ENCODE measurements at places on chromosomes 13 and 19. TPM values are rescaled to one million over a fixed set of nuclear protein-coding genes. Genes with fewer than 3 reads are reported as not detected.

DNA sequence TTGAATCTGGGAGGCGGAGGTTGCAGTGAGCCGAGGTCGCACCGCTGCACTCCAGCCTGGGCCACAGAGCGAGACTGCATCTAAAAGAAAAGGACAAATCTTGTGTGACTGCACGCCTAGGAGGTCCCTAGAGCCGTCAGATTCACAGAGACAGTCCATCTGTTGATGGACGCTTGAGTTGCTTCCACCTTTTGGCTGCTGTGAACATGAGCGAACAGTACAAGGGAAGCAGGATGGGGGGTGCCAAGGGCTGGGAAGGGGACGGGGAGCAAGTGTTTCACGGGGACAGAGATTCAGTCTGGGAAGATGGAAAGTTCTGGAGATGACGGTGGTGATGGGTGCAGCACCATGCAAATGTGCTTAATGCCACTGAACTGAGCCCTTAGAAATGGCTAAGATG lies 78.7 kb downstream of the GNG7 start:
- DNase-seq = no peak

DNA sequence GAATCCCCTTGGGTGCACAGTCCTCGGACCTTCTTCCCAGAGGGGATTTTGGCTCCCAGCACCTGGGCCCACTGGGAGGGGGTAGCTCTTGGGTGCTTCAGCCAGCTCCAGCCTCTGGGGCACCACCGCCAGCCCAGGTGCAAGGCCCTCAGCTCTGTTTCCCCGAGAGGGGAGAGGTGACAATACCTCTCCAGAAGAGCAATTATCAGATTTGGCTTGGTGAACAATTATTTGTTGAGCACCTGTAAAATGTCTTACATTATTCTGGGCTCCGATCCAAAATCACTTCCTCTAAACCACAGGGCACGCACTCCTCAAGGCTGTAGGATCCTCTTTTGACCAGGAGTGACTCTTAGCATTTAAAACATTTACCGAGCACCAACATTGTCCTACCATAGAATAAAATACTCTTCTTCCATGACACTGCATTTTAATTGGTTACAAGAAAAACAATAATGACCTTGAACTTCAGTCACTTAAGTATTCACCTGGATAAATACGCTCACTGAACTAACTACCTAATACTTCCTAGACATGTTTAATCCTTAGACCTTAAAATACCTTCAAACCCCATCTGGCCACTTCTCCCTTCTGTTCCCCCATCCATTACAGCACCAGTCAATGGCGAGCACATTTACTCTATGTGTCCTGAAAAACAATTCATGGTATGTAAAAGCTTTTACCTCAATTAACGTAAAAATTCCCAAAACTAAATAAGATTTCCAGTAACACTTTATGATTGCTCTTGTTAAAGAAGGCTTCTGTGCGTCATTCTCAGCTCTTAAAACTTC lies 54.8 kb downstream of the ABCC4 start:
- no peak for DNase-seq

- DNase-seq = no peak
Observed at GRCh38 chr13:78659450-78659730, 435 bp upstream of the OBI1 start.

DNA sequence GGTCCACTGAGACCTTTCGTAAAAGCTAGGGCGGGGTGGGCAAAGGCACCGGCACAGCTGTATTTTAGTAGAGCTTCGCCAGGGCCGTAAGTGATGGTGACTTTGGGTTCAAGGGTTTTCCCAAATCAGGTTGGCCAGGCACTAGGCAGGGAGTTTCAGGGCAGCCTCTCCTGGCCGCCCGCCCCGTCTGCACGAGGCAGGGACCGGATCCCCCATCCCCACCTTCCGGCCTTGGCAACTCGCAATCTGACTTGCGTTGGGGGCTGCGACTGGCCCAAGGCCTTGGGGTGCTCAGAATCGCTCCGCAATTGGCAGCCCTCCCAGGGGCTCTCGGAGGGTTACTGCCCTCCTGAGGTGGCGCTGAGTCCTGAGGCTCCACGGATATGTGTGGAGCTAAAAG lies 4.1 kb upstream of the ZIC5 start:
- DNase-seq = no peak

GRCh38 chr13:74084375-74084935 lies 49.7 kb downstream of the KLF12 start:
- DNase-seq = no peak

- no peak for DNase-seq
Observed at GRCh38 chr13:81021284-81021840, 680.4 kb upstream of the SPRY2 start.

DNA sequence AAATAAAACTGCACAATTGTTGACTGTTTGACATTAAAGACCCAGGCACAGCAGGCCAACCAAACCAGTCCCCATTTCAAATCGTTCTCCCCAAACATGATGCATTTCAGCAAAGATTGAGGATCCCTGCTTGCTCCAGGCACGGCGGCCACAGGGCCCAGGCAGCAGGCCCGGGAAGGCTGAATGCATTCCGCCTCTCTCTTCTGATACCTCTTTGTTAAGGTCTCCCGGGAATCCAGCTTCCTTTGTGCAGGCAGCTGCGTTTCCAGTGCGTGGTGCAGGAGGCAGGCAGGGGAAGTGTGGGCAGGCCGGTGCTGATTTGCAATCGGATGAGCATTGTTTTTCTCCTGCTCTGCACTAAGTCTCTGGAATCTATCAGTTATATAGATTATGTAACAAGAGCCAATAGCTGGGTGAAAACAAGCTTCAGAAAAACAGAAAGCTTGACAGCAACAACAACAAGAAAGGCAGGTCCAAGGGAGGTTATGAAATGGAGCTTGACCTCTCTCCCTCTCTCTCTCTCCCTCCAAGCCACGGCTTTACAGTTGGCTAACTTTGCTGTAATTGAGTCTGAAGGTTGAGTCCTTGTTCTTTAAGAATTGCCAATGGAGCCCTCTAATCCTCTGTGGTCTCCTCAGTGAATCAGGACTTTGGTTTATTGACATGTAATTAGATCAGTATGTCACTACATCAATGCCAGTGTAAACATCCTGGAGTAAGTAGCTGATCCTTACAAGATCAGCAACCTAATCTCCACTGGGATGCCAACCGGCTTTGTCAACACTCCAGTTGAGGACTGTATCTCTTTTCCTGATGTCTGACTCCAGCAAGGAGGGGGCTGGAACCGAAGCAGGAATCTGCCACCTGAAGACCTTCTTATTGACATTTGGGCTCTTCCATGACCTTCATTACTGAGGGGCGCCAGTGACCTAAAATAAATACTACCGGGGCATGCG lies 338.0 kb downstream of the TEX29 start:
- no peak for DNase-seq

DNA sequence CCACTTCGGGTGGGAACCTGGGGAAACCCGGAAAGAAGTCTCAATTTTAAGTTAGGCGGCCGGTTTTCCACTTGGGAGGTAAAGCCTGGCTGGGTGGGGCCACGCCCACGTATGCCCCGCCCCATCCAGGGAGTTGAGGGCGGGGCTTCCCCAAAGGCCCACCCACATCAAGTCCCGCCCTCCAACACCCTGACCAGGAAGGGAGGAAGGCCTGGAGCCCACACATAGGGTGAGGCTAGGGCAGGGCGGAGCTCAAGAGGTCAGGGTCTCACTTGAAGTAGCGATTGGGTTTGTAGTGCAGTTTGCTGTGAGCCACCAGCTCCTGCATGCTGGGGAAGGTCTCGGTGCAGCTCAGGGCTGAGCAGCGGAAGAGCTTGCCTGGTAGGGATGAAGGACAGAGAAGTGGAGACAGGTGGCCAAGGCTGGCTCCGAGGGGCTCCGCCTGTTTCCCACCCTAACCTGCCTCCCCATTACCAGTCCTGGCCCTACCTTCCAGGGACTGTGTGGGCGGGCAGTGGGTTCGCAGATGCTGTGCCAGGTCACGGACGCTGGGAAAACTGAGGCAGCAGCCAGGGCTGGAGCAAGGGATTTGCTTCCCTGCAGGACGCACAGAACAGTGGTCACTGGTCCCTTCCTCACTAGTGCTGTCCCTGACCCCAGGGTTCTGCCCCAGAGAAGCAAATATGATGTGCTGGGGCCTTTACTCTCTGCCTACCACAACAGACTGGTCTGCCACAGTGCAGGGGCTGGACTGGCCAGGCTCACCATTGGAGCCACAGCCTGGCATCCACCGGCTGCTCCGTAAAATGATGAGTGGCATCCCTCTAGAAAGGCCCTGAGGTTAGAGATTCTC lies 1.6 kb downstream of the ZNF414 start:
- no peak for DNase-seq

TTYH1 gene
- 8.4 TPM for total RNA-seq

DNA sequence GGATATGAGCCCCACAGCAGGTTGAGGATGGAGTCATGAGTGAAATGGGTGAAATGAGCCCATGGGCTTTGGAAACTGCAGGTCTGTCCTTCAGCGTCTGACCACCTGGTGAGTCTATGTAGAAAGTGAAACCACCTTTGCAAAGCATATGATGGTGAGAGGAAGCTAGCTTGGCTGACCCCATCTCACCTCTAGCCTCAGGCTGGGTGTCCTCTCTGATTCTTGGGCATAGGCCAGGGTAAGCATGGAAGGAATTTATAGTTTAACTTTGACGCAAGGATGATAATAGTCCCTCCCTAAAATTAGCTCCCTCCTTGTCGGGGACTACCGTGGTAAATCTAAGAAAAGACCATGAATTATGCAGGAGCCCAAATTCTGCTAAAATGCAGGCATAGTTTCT lies 16.8 kb upstream of the PSG9 start:
- DNase-seq = no peak

DKKL1 gene
- total RNA-seq = 0.89 TPM

DNA sequence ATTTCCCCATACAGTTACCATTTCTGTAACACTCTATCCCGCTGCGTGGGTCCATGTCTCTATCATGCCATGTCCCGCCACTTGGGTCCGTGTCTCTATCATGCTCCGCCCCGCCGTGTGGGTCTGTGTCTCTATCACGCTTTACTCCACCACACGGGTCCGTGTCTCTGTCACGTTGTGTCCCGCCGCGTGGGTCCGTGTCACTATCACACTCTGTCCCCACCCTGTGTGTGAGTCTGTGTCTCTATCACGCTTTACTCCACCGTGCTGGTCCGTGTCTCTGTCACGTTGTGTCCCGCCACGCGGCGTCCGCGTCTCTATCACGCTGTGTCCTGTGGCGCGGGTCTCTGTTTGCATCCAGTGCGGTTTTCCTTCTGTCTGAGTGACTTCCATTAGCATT lies 11.6 kb downstream of the ADPRHL1 start:
- no peak for DNase-seq

GRCh38 chr13:32438871-32439270 lies 10.9 kb upstream of the N4BP2L1 start:
- no peak for DNase-seq

GRCh38 chr19:17183271-17183761 lies 31.8 kb upstream of the USE1 start:
- no peak for DNase-seq

GRCh38 chr13:44969551-44970484 lies 19.5 kb downstream of the NUFIP1 start:
- DNase-seq = peak; percentile 39

NPAS1 gene
- 3.6 TPM for total RNA-seq

KLK3 gene
- total RNA-seq = not detected

SULT2B1 gene
- total RNA-seq = 0.31 TPM

- no peak for DNase-seq
Observed at GRCh38 chr19:16446108-16446723, 25.6 kb downstream of the EPS15L1 start.

DNA sequence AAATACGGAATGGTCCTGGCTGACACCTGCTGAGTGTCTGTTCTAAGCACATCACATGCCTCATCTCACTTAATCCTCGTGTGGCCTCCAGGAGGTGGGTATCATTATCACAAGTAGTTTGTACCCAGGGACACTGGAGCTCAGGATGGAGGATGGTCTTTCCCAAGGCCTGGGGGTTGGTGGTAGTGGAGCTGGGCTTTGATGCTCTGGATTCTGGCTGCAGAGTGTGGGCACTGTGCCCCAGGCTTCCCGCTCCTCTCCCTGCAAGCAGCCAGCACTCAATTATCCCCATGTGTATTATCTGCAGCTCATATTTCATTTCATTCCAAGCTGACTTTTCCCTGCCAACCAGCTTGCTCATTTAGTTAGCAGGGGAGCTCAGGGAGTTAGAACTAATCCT lies 52.1 kb downstream of the SIAH3 start:
- DNase-seq = no peak

- peak; percentile 89 for DNase-seq
Observed at GRCh38 chr13:41995946-41996345, 35.0 kb upstream of the VWA8 start.

DNA sequence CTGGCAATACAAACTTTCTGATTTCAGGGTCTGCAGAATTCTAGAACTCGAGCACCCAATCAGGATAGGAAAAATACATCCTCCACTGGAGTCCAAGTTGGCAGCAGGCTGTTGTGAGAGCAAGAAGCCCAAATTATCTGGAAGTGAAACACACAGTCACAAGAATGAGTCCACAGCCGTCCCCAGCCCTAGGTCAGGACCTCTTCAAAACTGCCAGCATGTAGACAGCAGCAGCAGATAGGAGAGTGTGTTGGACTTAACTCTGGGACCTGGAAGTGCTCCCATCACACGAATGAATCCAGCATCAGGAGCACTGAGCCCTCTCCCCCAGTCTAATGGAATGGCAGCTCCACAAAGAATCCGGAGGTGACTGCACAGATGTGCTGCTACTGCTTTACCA lies 420.7 kb downstream of the OXGR1 start:
- DNase-seq = no peak

PDX1 gene
- total RNA-seq = not detected

CYP2A7 gene
- not detected for total RNA-seq

ZGLP1 gene
- 3.4 TPM for total RNA-seq

Measured in astrocyte (in vitro differentiated cells and primary cell).